ENCODE measurements at places on chromosomes 12 and 14.
A peak's percentile ranks its signal among the peaks of the same experiment; 100 is the strongest.

- DNase-seq: no peak
Observed at GRCh38 chr12:127720334-127720733, 546.6 kb upstream of the TMEM132C start.

GRCh38 chr14:80212023-80212397 is 706 bp upstream of the DIO2 start:
- peak; percentile 82 for DNase-seq

DNA sequence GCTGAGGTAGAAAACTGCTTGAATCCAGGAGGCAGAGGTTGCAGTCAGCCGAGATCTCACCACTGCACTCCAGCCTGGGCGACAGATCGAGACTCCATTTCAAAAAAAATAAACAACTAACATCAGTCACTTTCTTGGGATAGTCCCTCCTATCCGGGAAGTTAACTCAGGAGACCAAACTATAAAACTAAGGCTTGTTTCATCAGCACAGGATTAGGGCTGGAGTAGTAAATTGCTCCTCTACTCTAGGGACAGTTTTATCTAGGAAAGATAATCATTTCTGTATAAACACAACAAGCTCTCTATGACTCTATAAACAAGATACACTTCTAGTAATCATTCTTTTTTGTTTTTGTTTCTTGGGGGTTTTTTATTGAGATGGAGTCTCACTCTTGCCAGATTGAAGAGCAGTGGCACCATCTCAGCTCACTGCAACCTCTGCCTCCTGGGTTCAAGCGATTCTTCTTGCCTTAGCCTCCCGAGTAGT is 11.7 kb downstream of the RPS26 start:
- DNase-seq: no peak

- no peak for DNase-seq
Observed at GRCh38 chr12:69163681-69164362, 75.5 kb upstream of the CPSF6 start.

All from astrocyte of the hippocampus (primary cell).